ENCODE measurements at places on chromosomes 13 and 19. TPM values are rescaled to one million over a fixed set of nuclear protein-coding genes. Genes with fewer than 3 reads are reported as not detected.
A peak's percentile ranks its signal among the peaks of the same experiment; 100 is the strongest.

SLC44A2 gene
- total RNA-seq: 148 TPM

ZNF626 gene
- 13.2 TPM for total RNA-seq

DNA sequence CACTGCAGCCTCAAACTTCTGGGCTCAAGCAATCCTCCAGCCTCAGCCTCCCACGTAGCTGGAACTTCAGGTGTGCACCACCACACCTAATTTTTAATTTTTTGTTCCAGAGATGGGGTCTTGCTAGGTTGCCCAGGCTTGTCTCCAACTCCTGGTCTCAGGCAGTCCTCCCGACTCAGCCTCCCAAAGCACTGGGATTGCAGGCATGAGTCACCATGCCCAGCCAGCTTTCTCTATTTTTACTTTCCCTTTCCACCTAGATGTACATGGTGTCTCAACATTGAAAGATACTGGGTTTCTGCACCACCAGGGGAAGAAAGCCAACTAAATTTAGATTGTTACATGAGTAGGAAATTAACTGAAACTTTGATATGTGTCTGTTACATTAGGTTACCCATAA, 13.8 kb upstream of the ZNF846 start:
- peaks cover 3% of the 10 kb centered on the region for H3K36me3 ChIP-seq
- no peak for DNase-seq
- H3K27ac ChIP-seq: no peak overlapping the region
- H3K4me3 ChIP-seq: no peak overlapping the region
- H3K4me1 ChIP-seq: peaks cover 24% of the 10 kb centered on the region

GRCh38 chr19:19468424-19469050, 46.8 kb downstream of the TSSK6 start:
- no peak overlapping the region for H3K4me3 ChIP-seq
- peaks cover 38% of the 10 kb centered on the region for H3K36me3 ChIP-seq
- no peaks in the 10 kb centered on the region for H3K27me3 ChIP-seq
- H3K27ac ChIP-seq: peak overlapping the region; percentile 78
- DNase-seq: no peak

- H3K4me1 ChIP-seq: no peaks in the 10 kb centered on the region
- H3K36me3 ChIP-seq: no peaks in the 10 kb centered on the region
- peak; percentile 53 for DNase-seq
- no peak overlapping the region for H3K27ac ChIP-seq
- peaks cover 13% of the 10 kb centered on the region for H3K27me3 ChIP-seq
- no peak overlapping the region for H3K4me3 ChIP-seq
Measured at GRCh38 chr13:31431722-31432137, 232.0 kb downstream of the B3GLCT start.
